ENCODE measurements at places on chromosomes 13 and 19.

GRCh38 chr13:36033035-36033434, 98.1 kb downstream of the DCLK1 start:
- DNase-seq: no peak

DNA sequence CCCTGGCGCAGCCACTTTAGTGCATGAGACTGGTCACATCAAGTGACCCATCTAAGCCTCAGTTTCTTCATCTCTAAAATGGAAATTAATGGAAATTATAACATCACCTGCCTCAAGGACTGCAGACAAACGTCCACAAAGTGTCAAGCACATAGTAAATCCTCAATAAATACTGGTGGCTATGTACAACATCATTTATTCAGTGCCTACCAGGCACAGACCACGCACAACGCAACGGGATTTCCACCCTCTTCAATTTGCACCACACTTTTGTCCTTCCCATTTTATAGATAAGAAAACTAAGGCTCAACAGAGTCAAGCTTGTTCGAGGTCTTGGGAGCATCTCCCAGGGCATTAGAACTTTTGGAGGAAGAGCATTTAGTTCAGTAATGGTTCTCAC, 1.4 kb downstream of the ELAVL1 start:
- no peak for DNase-seq

GRCh38 chr19:34667349-34668076, 9.4 kb downstream of the SCGB2B2 start:
- DNase-seq: no peak

DNA sequence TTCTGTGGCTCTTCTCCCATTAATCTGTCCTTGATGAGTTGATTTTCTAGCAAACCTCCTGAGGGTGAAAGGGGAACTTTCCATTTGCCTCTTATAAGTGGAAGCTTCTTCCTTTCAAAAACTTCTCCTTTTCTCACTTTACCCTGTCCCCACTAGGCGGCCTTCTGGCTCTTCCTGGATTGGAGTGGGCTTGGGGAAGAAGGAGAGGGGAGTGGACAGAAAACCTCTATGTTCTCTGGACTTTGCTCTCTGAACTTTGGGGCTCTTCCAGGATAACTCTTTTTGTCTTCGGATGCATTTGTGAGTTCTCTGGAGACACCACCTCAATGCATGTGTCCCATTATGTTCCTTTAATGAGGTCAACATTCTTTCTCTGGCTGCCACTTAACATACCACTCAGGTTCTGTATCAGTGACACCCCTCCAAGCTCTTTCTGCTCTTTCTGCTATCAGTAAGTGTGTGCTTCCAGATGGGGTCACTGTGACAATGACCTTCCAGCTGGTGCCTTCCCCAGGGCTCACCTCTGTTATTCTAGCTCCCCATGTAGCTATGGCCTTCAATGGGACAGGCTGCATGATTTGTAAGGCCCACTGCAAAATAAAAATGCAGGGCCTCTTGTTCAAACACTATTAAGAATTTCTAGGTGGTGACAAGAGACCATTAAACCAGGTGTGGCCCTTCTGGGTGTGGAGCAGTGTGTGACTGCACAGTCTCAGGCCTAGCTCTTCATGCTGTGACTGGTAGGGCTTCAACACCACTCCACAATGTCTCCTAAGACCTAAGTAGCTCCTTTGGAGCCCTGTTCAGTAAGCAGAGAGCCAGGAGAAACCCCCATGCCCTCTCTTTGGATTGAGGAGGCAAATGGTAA, 389.2 kb downstream of the EFNB2 start:
- no peak for DNase-seq

DNA sequence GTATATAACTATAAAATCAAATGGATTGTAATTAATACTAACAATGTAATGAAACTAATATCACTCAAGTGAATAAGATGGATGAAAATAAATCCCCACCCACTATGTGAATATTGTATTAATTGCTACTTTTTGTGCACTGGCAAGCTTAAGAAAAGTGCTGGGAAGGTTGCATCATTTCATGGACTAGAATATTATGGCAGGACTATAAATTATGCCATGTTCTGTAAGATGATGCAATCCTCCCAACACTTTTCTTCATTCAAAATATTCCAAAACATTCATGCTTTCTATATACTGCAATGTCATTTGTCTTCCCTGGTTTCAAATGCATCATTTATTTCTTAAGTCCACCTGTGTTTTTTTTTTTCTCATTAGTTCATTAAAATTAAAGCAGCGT, 457.6 kb upstream of the GPC6 start:
- no peak for DNase-seq

DNA sequence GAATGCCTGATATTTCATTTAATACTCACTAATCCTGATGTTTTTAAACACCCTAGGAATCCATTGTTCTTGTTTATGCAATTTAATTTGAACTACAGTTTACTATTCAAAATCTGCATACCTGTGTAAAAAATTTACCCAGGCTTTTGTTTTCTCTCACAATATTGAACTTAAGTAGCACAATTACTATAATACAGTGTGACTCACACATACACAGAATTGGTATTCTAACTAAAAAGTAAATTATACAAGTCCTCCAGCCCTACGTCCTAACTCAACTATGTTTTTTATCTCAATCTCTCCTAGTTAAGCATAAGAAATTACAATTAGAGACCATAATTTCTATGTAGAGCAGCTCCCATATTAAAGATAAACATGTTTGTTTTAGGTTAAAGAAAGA, 41.8 kb downstream of the MYCBP2 start:
- no peak for DNase-seq

DNA sequence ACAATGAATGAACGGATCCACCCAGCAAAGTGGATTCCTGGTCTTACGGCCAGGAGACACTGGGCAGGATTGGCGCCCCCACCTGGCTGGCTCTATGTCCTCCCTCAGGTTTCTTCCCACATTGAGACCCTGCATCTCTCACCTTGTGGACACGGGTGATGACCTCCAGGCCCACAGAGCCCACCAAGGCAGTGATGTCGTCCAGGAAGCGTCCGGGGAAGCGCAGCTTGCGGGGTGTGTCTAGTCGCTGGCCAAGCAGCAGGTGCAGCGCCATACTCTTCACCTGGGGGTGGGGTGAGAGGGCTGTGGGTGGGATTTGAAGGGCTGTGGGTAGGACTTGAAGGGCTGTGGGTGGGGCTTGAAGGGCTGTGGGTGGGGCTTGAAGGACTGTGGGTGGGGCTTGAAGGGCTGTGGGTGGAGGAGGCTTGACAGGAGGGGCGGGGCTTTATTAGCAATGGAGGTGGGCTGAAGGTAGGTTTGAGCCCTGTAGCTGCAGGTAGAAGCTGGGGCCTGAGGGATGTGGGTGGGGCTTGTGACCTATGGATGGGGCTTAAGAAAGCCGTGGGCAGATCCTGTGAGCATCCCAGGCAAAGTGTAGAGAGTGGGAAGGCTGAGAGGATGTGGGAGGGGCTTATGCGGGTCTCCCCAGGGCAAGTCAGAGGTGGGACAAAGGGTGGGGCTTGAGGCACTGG, 12.1 kb upstream of the ANGPTL8 start:
- peak; percentile 62 for DNase-seq

- no peak for DNase-seq
These were observed 120.4 kb downstream of the ENOX1 start for GRCh38 chr13:43666403-43666802.

- no peak for DNase-seq
These were observed 88.0 kb downstream of the STARD13 start for GRCh38 chr13:33197541-33197971.

- DNase-seq: no peak
These were observed 574 bp downstream of the SH3GL1 start for GRCh38 chr19:4399812-4400134.

DNA sequence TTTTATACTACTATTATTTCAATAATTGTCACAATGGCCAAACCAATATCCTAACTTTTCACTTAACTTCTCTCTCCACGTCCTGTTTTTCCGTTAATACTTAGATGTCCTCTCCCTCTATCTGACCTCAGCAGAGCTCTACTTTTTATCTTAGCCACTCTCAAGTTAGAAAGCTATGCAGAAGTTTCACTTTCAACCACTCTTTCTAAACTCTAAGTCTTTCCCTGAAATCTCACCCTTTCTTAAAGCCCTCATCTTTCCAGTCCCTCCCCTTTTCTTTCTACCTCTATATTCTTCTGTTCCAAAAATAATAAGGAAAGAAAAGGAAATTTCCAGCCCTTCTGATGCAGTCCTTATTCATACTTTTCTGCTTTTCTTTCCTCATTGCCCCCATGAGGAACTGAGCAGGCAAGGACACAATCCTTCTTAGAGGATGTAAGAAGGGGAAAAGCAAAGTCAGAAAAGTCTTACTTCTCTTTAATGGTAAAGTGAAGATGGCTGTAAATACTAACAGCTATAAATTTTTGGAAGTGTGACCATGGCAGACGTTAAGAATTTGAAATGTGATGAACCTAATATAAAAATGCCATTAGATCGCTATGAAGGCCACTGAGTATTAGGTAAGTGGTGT, 23.0 kb downstream of the FAM216B start:
- DNase-seq: no peak

DNA sequence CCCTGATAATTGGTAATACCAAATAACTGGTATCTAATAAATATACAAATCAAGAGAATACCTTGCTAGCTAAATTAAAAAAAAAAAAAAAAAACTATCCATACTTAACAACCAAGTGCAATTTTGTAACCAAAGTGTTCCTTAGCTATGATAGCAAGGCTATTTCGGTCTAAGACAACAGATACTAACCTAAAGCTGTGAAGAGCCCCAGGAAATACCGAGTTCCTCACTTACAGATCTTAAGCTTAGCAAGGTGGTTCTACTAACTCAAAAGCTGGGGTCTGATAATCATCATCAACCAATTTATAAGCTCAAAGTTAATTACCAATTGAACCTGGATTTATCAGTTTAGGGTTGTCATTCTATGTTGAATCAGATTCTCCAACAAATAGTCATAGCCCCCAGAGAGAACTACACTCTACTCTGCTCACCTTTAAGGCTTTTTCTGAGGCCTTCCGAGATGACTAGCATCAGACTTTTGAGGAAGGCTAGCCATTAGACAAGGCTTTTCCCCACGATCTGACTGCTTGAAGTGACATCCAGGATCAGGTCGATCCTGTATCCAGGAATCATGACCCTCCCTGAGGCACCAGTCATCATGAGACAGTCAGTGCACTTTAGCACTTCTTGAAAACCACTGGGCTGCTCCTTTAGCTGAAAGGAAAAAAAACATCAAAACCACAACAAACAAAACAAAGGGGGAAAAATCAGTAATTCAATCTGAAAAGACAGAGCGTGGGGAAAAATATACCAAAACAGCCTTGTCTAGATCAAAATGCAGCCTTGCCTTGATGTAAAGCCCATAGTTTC, 31.9 kb downstream of the INTS6 start:
- no peak for DNase-seq

- no peak for DNase-seq
These were observed 119.9 kb downstream of the MAB21L1 start for GRCh38 chr13:35356572-35356971.

- no peak for DNase-seq
These were observed 126.8 kb downstream of the LMO7 start for GRCh38 chr13:75762955-75763354.

DNA sequence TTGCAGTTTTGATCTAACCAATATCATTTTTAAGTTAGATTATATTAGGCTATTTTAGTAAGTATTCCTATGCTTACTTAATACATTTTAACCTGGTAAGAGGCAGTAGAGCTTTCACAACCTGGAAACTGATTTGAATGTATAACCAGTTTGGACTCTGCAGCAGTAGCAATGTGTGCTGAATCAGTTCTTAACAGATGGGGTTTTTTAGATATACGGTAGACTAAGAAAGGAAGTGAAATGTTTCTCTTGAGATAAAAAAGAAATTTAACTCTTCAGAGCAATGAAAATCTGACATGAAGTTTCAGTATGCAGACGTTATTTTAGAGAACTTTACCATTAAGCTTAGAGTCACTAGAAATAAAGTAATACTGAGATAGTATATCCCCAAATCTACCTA, 2.7 kb downstream of the NBEA start:
- DNase-seq: no peak
